ENCODE measurements at places on chromosomes 4 and X.

DNA sequence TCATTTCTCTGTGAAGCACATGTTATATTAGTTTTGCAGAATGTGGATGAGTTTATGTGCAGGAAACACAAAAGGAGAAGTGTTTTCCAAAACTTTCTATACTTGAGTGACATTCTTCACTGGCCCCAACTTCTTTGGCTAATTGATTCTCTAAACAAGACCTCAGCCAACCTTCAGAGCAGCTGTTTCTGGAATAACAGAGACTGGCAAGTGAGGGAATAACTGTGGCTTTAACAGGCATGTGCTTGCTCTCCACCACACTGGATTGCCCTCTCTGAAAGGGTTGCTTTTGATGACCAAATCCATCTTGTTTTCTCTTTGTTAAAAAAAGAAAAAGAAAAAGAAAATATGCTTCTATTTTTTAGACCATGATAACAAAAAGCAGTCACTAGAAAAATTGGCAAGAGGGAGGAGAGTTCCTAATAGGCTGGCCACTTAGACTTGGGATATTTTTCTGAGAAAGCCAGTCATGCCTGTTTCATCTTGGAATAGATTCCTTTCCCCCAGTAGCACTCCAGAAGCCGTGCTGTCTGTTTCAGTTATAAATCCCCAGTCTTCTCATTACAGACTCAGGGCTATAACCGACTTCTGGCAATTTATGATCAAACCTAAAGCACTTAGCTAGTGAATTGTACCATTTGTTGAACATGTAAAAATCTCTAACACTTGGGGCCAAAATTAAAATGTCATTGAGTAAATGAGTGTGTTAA, 295.0 kb upstream of the NR3C2 start:
- DNase-seq, result no peak

GRCh38 chrX:1925053-1925481, 310.2 kb downstream of the ASMT start:
- DNase-seq, result no peak

DNA sequence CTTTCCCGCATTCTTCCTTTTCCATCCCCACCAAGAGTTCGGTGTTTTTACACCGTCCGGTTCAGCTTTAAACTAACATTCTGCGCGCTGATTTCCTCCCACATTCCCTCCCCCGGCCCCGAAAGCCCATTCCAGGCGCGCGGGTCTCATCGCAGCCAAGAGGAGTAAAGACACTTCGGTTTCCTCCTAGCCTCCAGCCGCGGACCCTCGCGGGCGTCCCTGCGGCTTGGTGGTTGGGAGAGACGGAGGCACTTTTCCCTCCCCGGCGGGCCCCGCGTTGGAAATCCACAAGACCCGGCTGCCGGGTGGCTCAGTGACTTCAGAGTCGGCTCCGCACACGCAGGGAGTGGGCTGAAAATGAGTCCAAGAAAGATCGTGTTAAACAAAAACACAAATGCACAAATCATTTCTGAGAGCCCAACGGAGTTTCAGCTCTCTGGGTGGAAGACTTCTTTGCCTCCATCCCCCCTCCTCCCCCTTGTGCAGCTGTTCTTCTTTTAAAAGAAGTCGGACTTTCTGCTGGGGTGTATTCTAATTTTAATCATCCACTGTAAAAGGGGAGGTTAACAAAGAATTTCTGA, 2.0 kb upstream of the ARX start:
- DNase-seq, result no peak

GRCh38 chr4:145536044-145536443, 54.4 kb downstream of the SMAD1 start:
- no peak for DNase-seq

DNA sequence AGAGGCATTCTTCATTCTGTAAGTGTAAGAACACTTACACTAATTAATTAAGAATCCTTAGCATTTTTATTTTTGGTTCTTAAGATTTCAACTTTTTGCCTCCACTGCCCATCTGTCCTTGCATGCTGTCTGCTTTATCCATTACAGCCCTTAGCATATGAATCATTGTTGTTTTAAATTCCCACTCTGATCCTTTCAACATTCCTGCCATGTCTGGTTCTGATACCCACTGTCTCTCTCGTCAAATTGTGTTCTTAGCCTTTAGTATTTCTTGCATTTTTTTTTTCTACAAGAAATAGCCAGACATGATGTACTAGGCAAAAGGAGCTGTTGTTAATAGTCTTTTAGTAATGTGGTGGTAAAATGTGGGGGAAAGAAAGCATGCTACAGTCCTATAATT, 1360.0 kb downstream of the TECRL start:
- no peak for DNase-seq

DNA sequence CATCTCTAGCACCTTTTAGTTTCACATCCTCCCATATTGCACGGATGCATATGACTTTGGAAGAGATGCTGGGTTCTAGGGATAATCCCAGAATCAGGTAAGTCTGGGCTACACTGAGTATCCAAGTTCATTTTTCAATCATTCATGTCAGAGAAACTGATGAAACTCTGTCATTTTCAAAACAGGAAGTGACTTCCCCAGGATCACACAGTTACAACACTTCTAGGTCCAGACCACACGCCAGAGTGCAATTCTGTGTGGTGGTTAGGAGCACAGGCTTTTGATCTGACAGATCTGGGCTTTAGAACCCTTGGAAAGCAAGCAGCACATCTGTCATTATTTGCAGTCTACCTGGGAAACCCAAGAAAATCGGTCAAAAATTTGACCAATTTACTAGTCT, 52.1 kb upstream of the CDKN2AIP start:
- no peak for DNase-seq

DNA sequence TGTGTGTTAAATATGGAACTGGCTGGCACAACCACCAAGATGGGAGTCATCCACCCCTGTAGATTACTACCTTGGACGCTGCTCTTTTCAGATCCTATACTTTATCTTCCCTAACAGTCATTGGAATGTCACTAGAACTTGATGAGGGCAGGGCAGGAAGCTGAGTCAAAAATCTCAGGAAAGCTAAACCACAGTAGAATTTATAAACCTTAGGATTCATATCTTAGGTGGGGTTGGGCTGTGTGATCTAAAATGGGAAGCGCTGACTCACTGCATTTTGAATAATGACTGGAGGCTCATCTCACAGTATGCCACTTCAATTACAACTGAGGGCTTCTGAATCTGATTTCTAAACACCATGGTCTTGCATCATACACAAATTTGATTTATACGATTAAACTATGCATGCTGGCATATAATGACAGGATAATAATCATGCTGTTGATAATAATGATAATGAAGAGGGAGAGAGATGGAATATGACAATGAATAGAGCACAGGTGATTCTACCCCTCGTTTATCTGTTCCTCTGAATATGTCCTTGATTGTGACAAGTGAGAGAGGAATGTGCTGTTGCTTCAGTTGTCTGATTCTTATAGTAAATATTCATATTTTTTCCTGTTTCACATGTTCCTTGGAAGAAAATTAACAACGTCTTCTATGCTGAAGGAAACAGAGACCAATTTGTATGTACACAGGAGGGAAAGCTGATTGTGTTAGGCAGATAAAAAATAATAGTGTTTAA, 270.3 kb upstream of the HS3ST1 start:
- no peak for DNase-seq

Data from stimulated activated CD4-positive, alpha-beta T cell treated with anti-CD3 and anti-CD28 coated beads, Interleukin-1b, Interleukin-23, amount 100 ng/mL, for 1 hour (primary cell).